Stimulated activated memory B cell treated with anti-CD40 and anti-IgM and Interleukin-4, amounts not matched to agents 10 μg/mL and 1 μg/mL and 100 μg/mL, for 72 hours (primary cell): ENCODE measurements at places on chromosomes 2 and 18.

- ATAC-seq = no peak
Observed at GRCh38 chr2:219159771-219160185, 837 bp downstream of the NHEJ1 start.

DNA sequence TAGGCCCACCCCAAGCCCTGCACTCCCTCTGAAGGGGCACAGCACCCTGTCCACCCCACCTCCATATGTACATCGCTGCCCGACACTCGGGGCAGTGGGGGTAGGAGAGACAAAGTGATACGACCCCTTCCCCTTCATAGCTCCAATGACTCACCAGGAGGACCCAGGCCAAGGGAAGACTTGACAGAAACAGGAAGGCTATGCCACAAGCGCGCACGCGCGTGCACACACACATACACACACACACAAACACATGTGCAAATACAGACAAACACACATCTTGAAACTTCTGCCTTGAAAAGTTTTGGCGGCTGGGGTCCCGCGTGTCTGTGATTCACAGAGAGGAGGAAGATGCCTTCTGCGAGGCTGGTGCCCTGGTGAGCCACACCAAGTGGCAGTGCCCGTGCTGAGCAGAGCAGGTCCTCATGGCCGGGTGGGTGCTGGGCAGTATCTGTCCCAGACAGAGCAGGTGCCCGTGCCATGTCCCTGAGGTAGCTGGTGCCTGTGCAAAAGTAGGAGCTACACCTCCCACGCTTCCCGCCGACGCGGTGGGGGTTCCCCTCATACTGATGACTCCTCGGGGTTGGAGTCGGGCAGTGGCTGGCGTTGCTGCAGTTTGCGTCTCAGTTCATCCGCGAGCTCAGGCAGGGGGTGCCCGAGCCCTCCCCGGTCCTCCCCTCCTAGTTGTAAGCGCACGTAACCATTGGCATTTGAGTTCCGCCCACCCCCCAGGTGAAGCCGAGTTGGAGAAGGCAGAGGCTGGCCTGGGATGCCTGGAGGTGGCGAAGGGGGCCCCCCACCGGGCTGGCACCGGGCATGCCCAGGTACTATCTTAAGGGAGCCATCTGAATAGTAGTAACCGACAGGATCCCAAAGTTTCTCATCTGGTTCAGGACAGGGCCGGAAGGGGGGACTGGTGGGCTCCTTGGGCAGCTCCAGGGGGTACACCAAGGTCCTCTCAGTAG lies 2.5 kb upstream of the ANKRD39 start:
- no peak for ATAC-seq

DNA sequence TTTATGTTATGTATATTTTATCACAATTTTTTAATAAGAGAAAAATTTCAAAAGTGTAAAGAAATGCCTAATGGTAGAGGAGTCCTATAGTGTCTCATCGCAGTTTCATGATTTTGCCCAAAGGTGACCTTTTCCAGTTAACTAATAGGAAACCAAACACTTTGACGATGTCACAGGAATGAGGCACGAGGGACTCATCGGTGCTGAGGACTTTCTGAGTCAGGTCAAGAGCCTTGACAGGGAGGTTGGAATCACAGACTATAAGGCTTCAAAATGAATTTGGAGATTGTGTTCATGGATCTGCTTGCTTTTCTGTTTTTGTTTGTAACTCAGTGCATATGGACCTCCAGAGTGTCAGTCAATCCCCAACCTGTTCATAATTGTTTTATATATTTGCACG lies 15.1 kb upstream of the RTTN start:
- no peak for ATAC-seq

DNA sequence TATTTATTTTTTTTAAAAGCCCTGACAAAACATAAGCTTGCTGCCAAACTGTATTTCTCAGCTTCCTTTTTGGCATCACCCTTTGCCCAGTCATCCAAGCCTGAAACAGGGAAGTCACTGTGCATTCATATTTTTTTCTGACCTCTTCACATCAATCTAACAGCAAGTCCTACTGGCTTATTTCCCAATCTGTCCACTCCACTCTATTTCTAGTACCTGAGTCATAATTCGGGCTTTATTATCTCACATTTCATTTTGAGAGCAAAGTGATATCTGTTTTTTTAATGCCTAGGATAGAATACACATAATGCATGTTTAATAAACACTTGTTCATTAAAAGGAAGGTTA lies 5.1 kb downstream of the HNMT start:
- ATAC-seq = no peak

- ATAC-seq = no peak
Observed at GRCh38 chr2:205409411-205409810, 272.9 kb upstream of the NRP2 start.

- ATAC-seq = no peak
Observed at GRCh38 chr2:145380436-145381017, 860.6 kb upstream of the ZEB2 start.
